ENCODE measurements at places on chromosomes 5 and 9.

DNA sequence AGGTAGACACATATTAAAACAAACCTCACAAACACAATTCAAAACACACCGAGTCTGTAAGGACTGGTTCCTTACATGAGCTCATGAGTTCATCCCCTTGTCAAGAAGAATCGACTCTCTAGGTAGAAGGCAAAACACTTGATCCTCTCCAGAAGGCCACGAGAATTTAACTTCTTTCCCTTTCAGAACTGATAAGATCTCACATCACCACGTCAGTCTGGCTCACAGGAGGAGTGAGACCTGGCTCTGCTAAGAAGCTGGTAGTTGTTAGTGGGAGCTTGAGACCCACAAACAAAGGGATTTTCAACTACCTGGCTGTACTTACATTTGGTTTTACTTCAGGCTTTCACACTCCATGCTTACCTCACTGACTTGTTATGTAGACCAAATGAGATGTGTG lies 459.2 kb downstream of the ARHGEF28 start:
- DNase-seq, result peak; percentile 28

DNA sequence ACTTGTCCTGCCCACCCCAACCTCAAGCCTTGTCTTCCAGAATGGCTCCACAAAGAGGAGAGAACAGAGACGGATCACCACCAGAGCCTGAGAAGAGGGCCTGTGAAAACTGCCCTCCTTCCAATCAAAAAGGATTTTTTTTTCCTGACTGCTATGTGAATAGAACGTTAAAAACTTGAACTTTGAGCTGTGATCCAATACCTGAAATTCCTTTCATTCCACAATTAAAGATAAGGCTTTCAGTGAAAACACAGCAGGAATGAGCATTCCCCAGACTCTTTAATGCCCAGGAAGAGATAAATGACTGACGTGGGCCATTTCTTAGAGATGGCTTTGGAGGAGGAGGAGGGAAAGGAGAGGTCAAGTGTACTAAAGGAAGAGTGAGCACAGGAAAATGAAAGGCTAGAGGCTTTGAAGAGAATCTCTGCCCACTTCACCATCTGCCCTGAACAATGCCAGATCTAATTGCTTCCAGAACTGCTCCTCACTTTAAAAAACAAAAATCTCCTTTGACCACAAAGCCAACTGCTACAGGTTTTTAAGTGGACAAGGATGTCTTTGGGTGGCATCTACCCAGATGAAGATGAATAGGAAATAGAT lies 177.9 kb upstream of the MAP3K1 start:
- no peak for DNase-seq

GRCh38 chr9:97860451-97861147 lies 7.6 kb downstream of the FOXE1 start:
- DNase-seq, result no peak

- DNase-seq, result peak; percentile 77
These were observed 185.0 kb upstream of the ELL2 start for GRCh38 chr5:96146675-96147074.

- DNase-seq, result peak; percentile 76
These were observed 57.8 kb downstream of the TTC39B start for GRCh38 chr9:15249042-15249818.

DNA sequence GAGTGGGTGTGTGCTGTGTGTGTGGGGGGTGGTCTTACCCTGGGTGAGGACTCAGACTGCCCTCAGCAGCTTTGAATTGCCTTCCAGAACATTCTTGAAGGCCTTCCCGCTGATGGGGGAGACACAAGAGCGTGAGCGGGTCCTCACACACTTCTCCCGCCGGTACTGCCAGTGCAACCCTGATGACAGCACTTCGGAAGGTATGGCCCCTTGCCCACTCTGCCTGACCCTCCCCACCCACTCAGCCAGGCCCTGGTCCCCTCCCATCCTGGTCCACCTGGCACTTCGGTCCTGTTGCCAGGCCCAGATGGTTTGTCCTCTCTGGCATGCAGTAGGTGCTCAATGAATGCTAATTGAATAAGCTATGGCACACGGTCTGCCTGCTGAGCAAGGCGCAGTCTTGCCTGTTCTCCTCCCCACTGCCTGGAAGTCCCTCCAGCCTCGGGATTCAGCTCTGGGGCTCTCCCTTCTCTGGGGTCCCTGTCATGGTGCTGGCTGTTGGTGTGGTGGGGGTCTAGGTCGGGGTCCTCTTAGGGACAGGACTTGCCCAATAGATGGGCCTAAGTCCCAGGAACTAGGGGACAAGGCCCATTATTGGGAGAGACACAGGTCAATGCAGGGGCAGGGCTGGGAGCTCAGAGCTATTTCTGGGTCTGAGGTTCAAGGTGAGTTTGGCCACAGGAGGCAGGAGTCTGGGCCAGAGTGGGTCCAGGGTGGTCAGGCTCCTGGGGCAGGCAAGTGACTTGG lies 26.4 kb downstream of the PSD2 start:
- DNase-seq, result no peak

DNA sequence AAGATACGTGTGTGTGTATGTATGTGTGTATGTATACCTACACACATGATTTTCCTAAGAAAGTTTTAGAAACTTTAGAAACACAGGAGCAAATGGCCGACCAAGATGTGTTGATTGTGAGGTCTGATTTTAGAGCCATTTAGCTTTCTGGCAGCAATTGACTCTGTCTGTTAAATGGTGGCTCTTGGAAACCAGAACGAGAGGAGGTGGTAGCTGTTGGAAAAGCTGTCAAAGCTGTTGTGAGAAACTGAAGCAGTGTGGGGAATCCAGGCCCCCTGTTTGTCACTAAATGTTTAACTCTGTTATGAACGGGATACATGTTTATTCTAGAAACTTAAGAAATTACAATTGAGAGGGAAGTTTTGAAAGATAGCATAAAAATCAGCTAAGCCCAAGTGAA lies 91.4 kb downstream of the GOLPH3 start:
- no peak for DNase-seq

- DNase-seq, result no peak
These were observed 112.3 kb upstream of the CXCL14 start for GRCh38 chr5:135691044-135691443.

GRCh38 chr5:41843456-41844370 lies 26.5 kb downstream of the OXCT1 start:
- DNase-seq, result peak; percentile 80

- DNase-seq, result no peak
These were observed 47.4 kb downstream of the ROR2 start for GRCh38 chr9:91902475-91903125.

Data from ELR (cell line).